ENCODE measurements at places on chromosomes 11 and 22. TPM values are rescaled to one million over a fixed set of nuclear protein-coding genes. Genes with fewer than 3 reads are reported as not detected.

GRCh38 chr22:17370026-17370765 is 936 bp downstream of the CECR2 start:
- peaks cover 19% of the 10 kb centered on the region for H3K27me3 ChIP-seq
- DNase-seq = no peak
- H3K27ac ChIP-seq = no peak overlapping the region
- H3K4me3 ChIP-seq = no peak overlapping the region

- H3K27me3 ChIP-seq = no peaks in the 10 kb centered on the region
- DNase-seq = no peak
- H3K4me1 ChIP-seq = peaks cover 7% of the 10 kb centered on the region
- H3K36me3 ChIP-seq = peaks cover 46% of the 10 kb centered on the region
- H3K27ac ChIP-seq = no peak overlapping the region
These were observed 41.4 kb downstream of the PPME1 start for GRCh38 chr11:74212533-74212932.

DNA sequence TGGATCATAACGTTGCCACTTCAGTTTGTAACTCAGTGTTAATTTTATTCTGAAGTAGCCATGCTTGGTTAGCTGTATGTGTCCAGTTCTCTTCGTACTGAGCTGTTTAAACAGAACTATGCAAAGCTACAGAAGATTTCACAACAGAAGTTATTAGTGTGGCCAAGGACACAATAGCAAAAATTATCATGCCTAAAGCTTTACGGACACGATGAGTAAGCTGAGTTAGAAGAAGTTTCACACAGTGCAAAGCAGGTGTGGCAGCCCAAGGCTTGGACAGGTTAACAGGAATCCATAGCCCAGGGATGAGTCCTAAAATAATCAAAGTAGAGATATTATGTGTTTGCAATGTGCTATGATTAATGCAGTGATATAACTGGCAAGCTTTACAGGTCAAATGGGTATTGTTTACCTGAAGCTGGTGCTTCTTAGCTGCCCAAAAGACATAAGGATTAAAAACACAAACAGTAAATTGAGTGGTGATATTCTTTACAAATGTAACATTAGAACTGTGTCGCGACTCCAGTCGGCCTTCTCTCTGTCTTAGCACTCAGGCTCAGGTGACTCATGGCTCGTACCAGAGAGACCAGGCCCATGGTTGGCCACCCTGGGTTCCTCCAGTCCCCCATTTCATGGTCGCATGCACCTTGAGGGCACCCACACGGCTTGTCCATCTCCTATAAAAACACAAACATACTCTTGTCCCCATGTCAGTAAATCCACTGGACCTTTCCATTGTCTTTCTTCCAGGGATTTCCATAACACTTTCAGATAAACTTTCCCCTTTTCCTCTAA is 35.5 kb upstream of the NCAM1 start:
- H3K27ac ChIP-seq = no peak overlapping the region
- 0 out of 2 replicates have a peak, but pooled peaks cover 1% of the 10 kb centered on the region for H3K36me3 ChIP-seq
- no peaks in the 10 kb centered on the region for H3K4me1 ChIP-seq

PLA2G3 gene
- total RNA-seq = not detected

All from HFFc6 (cell line).